ENCODE measurements at places on chromosomes 1 and 21. TPM values are rescaled to one million over a fixed set of nuclear protein-coding genes. Genes with fewer than 3 reads are reported as not detected.

ACTN2 gene
- total RNA-seq = 0.34 TPM

OR6P1 gene
- total RNA-seq = not detected

SKI gene
- total RNA-seq = 5.3 TPM

IGFN1 gene
- 0.51 TPM for total RNA-seq

DENND2D gene
- total RNA-seq = 5.7 TPM

ANKRD65 gene
- total RNA-seq = not detected

FPGT gene
- total RNA-seq = 20.9 TPM

ATF3 gene
- 37.4 TPM for total RNA-seq

ASPM gene
- 57.8 TPM for total RNA-seq

VASH2 gene
- total RNA-seq = 4.4 TPM

LCE6A gene
- total RNA-seq = not detected

KRTAP21-2 gene
- not detected for total RNA-seq

SLC9A1 gene
- total RNA-seq = 6.1 TPM

RBM11 gene
- total RNA-seq = 4.1 TPM

CYP4Z1 gene
- not detected for total RNA-seq

RPTN gene
- not detected for total RNA-seq

FCRL6 gene
- total RNA-seq = not detected
